Cardiac muscle cell (in vitro differentiated cells and primary cell): ENCODE measurements at places on chromosomes 13 and 19. TPM values are rescaled to one million over a fixed set of nuclear protein-coding genes. Genes with fewer than 3 reads are reported as not detected.
A peak's percentile ranks its signal among the peaks of the same experiment; 100 is the strongest.

- DNase-seq, result peak; percentile 92
Observed at GRCh38 chr19:52453324-52454094, at the start of gene ZNF578. Gene ZNF578, plus strand, starts transcription at chr19:52453553. Its CDS starts 48,293 bp downstream, at chr19:52501846.

DNA sequence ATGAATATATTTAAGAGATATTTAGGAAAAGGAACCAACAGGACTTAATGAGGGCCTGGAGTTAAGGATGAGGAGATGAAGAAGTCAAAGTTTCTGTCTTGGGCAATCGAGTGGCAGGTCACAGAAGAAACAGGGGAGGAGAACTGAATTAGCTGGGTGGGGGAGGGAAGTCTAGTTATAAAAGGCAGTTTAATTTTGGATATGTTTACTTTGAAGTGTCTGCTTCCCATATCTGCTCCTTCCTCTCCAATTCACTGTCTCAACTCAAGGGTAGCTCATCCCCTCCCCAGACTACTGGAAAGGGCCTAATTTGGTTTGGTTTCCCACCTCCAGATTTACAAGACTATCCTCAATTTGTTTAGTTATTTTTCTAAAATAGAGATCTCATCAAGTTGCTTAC is 195.9 kb downstream of the VWA8 start:
- DNase-seq, result no peak

GRCh38 chr13:97631158-97631557 is 197.2 kb downstream of the RAP2A start:
- no peak for DNase-seq

DNA sequence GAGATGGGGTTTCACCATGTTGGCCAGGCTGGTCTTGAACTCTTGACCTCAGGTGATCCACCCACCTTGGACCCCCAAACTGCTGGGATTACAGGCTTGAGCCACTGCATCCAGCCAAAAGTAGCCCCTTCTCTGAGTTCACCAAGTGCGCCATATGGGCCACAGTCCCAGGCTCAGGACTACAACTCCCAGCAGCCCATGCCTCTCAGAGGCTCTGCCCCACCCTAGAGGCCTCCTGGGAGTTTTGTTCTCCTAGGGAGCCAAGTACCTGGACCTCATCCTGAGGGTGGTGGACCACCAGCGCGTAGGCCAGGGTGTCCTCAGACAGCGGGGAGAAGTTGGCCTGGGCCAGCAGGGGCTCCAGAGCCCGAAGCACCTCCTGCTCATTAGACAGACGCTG is 18.8 kb downstream of the TMEM143 start:
- no peak for DNase-seq

DNA sequence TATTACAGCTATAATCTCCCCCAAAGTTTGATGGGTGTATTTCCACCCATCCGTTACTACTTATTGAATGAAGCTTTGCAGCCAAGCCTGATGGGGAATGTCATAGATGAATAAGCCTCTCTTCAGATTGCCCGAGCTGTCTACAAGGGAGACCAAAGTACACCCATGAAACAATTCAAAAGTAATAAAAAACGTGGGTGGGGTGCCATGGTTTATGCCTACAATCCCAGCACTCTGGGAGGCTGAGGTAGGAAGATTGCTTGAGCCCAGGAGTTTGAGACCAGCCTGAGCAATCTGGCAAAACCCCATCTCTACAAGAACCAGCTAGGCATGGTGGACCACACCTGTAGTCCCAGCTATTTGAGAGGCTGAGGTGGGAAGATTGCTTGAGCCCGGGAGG is 419.2 kb downstream of the FGF9 start:
- no peak for DNase-seq

DNA sequence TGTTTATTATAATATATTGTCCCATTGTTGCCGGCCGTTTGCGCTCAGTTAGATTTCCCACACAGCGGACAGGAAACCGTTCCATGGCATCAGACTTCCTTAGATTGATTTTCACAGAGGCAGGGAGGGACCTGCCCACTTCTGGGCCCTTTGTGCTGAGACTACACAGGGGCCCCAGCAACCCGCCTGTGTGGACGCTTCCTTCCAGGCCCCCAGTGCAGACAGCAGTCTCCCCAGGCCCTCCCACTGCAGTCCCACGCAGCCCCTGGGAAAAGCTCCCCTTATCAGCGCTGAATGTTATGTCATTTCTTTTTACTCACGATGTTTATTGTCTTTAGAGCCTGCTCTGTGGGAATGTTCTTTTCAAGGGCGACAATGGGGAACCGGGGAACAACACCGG is 351.7 kb upstream of the ARGLU1 start:
- peak; percentile 48 for DNase-seq

DNA sequence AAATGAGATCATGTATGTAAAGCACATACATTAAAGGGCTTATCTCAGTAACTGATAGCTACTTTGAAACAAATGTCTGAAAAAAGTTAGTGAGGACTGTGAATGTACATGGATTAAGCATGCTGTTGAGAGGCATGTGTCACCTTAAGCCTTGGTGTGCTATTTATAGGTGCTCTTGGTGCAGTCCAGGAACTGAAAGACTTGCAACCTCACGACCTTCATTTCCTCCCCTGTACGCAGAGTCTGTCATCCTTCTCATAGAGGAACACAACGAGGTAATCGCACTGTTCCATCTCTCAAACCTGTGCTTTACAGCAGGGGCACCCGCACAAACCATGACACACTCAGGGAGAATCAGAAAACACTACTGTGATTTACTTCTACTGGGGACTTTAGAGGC is 65.6 kb downstream of the UFM1 start:
- DNase-seq, result no peak

- no peak for DNase-seq
Observed at GRCh38 chr13:83601539-83601938, 280.7 kb downstream of the SLITRK1 start.

GRCh38 chr19:14497228-14497921 is 1.4 kb upstream of the GIPC1 start:
- peak; percentile 33 for DNase-seq

GRCh38 chr19:16244091-16244490 is 46.4 kb downstream of the AP1M1 start:
- no peak for DNase-seq

- no peak for DNase-seq
Observed at GRCh38 chr13:112074139-112074865, 7.4 kb downstream of the SOX1 start.

GRCh38 chr19:29587518-29587986 is 18.5 kb upstream of the POP4 start:
- DNase-seq, result no peak

DNA sequence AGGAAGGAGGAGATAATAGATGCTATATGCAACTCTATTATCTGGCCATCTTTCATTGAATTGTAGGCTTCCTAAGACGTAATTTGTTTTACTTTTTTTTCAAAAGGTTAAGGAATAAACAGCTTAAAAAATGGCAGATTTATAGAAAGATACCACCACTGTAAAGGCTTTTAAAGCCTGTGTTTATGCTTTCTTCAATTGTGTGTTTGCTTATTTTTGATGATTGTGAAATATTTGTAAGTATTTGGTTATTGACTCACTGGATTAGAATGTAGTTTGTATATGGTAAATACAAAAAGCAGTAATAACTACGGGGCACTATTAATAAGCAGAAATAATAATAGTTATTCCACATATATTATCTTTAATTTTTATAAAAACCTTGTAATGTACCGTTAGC is 437.9 kb downstream of the KLF5 start:
- no peak for DNase-seq

DNA sequence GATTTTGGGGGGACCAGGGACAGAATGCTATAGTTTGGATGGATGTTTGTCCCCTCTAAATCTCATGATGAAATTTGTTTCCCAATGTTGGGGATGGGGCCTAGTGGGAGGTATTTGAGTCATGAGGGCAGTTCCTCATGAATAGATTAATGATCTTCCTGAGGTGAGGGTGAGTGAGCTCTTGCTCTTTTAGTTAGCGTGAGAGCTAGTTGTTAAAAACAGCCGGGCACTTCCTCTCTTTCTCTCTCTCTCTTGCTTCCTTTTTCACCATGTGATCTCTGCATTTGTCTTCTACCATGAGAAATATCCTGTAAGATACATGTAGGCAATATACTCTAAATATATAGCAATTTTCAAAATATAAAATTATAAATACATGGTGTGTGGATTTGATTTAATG is 290.8 kb upstream of the PCDH9 start:
- no peak for DNase-seq

DNA sequence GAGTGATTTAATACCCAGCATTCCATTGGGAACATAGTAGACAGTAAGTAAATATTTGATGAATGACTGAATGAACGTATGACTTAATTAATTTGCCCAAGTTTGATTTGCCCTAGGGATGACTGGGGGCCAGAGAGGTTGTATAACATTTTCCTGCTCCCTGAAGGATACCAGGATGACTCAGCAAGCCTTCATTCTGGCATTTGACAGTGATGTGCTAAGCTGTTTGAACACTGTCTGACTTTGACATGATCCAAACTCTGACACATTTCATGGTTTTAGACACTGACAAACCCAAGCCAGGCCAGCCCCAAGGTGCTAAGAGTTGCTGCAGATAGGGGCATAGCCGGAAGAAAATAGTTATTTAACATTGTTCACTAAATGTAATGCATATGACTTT is 53.4 kb upstream of the KLF12 start:
- no peak for DNase-seq

GRCh38 chr19:43639519-43640423 is at the start of gene CADM4:
Gene CADM4, minus strand, starts transcription at chr19:43639850. Its CDS starts 60 bp downstream, at chr19:43639790.
- DNase-seq, result peak; percentile 71

- DNase-seq, result no peak
Observed at GRCh38 chr13:62887046-62887445, 1471.4 kb upstream of the PCDH20 start.

GRCh38 chr19:45601524-45602374 is at the start of gene GPR4:
Gene GPR4, minus strand, starts transcription at chr19:45602212. Its CDS starts 10,346 bp downstream, at chr19:45591866.
- DNase-seq, result peak; percentile 54

DNA sequence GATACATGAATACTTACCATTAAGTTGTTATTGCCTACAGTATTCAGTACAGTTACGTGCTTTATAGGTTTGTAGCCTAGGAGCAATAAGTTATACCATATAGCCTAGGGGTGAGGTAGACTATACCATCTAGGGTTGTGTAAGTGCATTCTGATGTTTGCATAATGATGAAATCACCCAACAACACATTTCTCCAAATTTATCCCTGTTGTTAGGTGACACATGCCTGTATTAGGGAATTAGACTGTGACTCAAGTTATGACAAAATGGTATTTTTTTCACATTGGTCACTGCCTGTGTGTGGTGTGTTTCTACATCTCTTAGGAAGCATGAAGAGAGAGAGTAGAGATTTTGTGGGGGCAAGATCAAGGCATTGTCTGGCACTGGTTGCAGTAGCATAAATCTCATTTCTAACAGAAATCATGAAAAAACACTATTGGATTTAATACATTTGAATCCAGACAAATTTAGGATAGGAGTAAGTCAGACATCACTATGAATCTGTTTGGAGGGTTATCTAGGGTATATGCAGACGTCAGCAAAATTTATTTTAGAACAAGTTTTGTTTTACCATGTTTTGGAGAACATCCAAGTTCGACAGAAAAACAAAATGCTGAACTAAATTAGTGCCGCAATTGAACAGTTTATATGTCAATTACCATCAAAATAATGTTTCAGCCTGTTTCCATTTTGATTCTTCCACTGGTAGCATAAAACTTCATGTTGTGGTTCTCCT is 332.1 kb downstream of the LMO7 start:
- DNase-seq, result no peak

DNA sequence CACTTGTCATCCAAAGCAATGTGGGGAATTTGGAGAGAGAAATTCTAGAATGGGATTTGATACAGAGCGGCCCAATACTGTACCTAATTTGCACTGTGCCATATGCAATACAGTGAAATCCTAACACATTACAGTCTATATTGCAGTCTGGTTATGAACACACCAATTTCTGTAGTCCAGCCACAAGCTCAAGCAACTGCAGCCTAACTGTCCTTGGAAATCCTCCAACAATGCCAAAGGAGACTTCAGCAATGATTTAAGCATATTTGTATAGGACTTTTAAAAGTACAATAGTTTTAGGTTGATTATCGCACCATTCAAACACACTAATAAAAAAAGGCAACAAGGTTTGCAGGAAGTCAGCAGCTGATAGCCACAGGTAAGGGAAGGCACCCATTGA is 17.3 kb downstream of the DIAPH3 start:
- peak; percentile 58 for DNase-seq

DNA sequence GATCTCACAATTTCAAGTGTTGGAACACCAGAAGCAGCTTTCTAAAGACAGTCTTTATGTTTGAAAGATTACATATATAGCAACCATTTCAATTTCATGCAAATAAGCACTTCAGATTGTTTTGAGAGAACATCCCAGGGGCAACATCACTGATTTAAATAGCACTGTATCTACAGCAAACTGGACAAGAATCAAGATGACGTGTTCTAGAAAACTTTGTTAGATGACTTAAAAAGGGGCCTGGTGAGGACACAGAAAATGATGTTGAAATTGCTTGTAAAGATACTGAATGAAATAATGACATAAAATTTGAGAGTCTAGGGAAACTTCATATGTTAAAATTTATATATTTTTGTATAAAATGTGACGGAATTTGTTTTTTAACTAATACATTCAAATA is 277.1 kb downstream of the KLF12 start:
- DNase-seq, result peak; percentile 37

DNA sequence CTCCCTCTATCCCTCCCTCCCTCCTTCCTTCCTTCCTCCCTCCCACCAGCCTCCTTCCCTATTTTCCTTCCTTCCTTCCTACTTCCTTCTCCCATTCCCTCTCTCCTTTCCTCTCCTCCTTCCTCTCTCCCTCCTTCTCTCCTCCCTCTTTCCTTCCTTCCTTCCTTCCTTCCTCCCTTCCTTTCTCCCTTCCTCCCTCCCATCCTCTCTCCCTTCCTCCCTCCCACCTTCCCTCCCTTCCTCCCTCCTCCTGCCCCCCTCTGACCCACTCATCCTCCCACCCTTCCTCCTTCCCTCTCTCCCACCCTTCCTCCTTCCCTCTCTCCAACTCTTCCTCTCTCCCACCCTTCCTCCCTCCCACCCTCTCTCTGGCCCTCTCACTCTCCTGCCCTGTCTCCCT is 132.1 kb downstream of the ZNF536 start:
- no peak for DNase-seq

- DNase-seq, result no peak
Observed at GRCh38 chr13:25529425-25529824, 157.7 kb downstream of the ATP8A2 start.

FOXO1 gene
- 6.8 and 10.5 TPM in 2 replicates for total RNA-seq

ZNF100 gene
- total RNA-seq, result 4.9 and 9.1 TPM in 2 replicates

SYT3 gene
- total RNA-seq, result 1.9 and 4.7 TPM in 2 replicates

TEKTIP1 gene
- total RNA-seq, result 1.9 and 5.4 TPM in 2 replicates

CYP2B6 gene
- total RNA-seq, result not detected in 2 replicates

CACNG6 gene
- total RNA-seq, result 38.4 and 73.1 TPM in 2 replicates

ACP4 gene
- not detected in 2 replicates for total RNA-seq

B3GNT3 gene
- total RNA-seq, result not detected in 2 replicates

ZIC5 gene
- total RNA-seq, result 0.56 and 0.69 TPM in 2 replicates

NEK5 gene
- total RNA-seq, result 0.33 TPM in 1 of 2 replicates, not detected in the other

CLIP3 gene
- 7.1 and 10.9 TPM in 2 replicates for total RNA-seq

PSG11 gene
- not detected in 2 replicates for total RNA-seq

PMIS2 gene
- total RNA-seq, result not detected in 2 replicates

LILRB3 gene
- 0.27 and 0.49 TPM in 2 replicates for total RNA-seq

KANK2 gene
- total RNA-seq, result 73.0 and 106 TPM in 2 replicates

C19orf81 gene
- total RNA-seq, result 23.5 and 36.8 TPM in 2 replicates

BRD4 gene
- 25.9 and 42.5 TPM in 2 replicates for total RNA-seq
